PC-9 (cell line): ENCODE measurements at places on chromosomes 5 and 9. TPM values are rescaled to one million over a fixed set of nuclear protein-coding genes. Genes with fewer than 3 reads are reported as not detected.

DNA sequence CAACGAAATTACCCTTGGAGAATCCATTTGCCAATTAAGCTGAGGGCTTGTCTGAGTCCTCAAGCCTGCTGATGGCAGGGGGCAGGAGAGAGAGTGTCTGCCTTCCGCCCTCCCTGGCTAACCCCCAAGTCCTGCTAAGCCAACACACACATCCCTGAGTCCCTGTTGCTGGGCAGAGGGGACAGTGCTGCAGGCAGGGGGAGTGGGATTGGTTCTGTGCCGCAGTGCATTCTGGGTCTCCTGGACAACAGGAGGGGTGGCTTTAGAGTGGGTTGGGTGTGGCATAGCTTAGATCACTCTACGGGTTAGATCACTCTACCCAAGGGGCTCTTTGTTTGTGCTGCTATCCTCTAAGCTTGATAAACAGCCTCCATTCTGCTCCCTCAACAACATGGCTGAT, 427.7 kb downstream of the CDK5RAP2 start:
- DNase-seq: no peak

GRCh38 chr9:106218427-106218826, 524.1 kb downstream of the TMEM38B start:
- DNase-seq: no peak

- no peak for DNase-seq
These were observed 55.9 kb downstream of the CDK5RAP2 start for GRCh38 chr9:120524038-120524437.

DNA sequence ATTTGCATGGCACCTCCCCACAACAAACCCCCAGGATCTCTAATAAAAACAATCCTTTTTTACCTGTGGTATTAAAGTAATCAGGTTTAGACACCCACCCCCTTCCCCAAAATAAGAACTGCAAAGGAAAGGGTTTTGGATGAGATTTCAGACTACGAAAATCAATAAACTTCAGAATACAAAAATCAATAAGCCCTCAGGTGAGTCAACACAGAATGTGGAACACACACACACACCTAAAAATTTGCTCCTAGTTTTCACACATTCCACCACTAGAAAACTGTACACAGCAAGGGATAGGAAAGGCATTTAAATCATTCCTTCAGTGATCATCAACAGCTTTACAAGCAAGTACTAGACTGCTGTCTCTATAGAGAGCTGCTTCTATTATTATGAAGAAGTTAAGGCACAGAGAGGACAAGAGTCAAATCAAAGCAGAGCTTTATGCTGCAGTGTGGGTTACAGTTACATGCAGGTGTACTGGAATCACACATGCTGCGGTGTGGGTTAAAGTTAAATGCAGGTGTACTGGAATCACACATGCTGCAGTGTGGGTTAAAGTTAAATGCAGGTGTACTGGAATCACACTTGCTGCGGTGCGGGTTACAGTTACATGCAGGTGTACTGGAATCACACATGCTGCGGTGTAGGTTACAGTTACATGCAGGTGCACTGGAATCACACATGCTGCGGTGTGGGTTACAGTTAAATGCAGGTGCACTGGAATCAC, 36.3 kb downstream of the PFDN1 start:
- no peak for DNase-seq

GRCh38 chr9:96554801-96555566, 64.7 kb downstream of the CDC14B start:
- no peak for DNase-seq

OTP gene
- not detected in 2 replicates for total RNA-seq

DNA sequence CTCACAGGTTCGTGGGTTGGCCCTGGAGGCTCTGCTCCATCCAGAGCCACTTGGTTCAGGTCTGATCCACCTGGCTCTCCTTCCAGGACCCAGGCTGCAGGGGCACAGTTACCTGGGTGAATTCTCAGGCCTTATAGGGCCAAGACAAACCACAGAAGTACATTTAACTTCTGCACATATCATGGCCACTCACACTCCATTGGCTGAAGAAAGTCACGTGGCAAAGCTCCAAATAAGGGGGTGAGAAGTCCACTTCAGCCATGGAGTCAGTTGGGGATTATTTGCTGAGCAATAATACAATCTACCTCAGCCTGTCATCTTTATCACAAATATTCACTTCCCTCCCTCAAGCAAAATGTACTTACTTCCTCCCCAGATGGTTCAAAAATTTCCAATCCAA, 83.6 kb downstream of the MACROH2A1 start:
- no peak for DNase-seq

DNA sequence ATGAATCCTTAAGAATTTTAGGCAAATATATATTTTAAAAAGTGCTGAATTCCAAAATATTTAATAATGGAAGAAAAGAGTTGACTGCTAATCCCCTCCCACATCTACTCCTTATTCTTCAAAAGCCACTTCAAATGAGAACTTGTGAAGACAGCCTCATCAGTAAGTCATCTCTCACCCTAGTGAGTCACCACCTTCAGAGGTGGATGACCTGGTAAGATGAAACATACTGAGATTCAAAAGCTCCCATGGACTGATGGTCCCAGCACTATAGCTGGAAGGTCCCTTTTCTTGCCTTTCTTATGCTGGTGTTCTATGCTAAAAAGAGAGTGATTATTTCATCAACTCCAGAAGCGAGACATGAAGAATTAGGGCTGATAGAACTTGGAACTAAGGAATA, 37.8 kb upstream of the SPDL1 start:
- no peak for DNase-seq

DNA sequence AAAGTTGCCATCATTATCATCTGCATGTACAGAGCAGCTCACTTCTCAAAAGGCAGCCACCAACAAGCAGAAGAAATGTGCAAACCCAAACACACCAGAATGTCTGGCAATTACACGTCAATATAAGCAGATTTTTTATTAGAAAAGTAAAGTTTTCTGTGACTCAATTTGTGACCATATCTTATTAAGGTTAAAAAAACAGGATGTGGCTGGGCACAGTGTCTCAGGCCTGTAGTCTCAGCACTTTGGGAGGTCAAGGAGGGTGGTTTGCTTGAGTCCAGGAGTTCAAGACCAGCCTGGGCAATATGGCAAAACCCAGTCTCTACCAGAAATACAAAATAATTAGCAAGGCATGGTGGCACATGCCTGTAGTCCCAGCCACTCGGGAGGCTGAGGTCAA, 176.7 kb downstream of the FANCC start:
- DNase-seq: no peak

GRCh38 chr5:67998709-67999261, 216.8 kb upstream of the PIK3R1 start:
- DNase-seq: no peak

- no peak for DNase-seq
These were observed 159.6 kb downstream of the TMEM167A start for GRCh38 chr5:82917584-82917983.

GRCh38 chr5:91144491-91145332, 238.4 kb downstream of the ARRDC3 start:
- no peak for DNase-seq

GRCh38 chr9:92426501-92427145, 2.4 kb upstream of the OMD start:
- DNase-seq: no peak

GRCh38 chr5:177109810-177110209, 23.1 kb downstream of the FGFR4 start:
- DNase-seq: no peak

DNA sequence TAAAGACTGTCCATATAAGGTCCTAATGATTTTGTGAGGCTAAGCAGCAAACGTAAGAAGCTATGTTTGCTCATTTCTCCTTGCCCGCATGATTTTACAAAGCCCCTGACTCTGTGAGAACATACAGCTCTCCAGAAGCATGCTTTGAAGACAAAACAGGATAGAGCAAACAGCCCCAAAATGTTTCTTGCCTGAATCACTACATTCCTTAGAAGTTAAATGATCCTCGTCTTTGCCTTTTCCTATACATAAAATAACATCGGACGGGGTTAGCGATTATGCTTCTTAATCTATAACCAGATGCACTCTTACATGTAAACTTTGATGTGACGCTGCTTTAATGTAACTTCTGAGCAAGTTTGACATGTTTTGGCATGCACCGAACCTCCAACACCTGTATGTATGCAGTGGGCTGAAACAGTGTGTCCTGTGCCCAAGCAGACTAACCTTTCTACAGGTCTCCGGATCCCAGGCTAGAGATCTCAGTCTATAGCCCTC, 353.7 kb downstream of the CETN3 start:
- DNase-seq: no peak

DNA sequence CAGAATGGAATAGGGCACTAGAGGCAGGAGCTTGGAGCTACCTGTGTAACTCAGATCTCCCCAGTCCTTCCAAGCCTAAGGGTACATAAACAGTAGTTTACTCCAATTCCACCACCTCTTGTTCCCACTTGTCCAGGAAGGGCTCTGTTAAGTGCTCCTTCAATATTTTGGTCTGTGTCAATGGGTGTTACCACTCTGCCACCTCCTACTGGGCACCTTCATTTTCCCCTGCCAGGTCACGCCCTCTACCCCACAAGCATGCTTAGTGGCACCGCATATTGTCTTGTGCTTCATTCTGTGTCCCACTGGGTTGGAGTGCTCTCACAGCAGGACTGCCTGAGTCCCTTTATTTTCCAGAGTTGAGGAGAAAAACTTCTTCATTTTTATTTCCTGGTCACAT, 459.8 kb downstream of the ARHGEF28 start:
- no peak for DNase-seq

S1PR3 gene
- total RNA-seq: 19.4 and 23.3 TPM in 2 replicates

- no peak for DNase-seq
These were observed 38.5 kb downstream of the JADE2 start for GRCh38 chr5:134563962-134564361.
